ENCODE measurements at places on chromosomes 12 and 14.

GRCh38 chr12:45217846-45218245 is 2.0 kb downstream of the ANO6 start:
- no peak for DNase-seq

DNA sequence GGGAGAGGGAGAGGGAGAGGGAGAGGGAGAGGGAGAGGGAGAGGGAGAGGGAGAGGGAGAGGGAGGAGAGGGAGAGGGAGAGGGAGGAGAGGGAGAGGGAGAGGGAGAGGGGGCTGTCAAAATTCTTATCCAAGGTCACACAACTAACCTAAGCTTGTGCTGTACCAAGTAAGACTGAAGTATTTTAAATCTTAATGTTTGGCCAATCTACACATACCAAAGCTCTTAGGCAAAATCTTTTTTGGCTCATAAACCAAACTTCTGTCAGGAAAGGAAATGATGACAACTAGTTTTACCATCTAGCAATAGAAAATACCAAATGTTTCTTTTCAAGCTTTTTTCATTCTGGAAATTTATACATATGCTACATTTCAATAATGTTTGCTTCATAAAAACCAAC is 33.8 kb downstream of the CCDC38 start:
- DNase-seq, result no peak

DNA sequence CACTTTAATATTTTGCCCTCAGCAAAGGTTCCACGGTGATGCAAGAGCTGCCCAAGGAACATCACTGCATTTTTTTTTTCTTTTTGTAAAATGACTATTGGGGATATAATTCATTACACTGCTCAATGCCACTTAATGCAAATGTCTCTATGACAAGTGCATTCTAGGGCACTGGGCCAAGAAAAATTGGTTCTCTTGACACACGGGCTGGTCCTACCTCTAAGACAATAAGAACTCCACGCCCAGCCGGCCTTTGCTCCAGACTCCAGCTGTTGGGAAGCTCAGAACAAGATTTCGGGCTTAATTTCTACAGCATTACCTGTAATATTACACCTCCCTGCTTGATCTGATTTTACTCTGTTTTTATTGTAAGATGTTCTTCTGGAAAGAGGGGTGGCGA is 48.8 kb upstream of the VRK1 start:
- DNase-seq, result no peak

GRCh38 chr12:108911915-108912314 is 32.0 kb downstream of the DAO start:
- no peak for DNase-seq

- no peak for DNase-seq
These were observed 176.1 kb downstream of the APAF1 start for GRCh38 chr12:98821232-98821631.

- DNase-seq, result no peak
These were observed 127.6 kb downstream of the FSCB start for GRCh38 chr14:44379292-44379977.

DNA sequence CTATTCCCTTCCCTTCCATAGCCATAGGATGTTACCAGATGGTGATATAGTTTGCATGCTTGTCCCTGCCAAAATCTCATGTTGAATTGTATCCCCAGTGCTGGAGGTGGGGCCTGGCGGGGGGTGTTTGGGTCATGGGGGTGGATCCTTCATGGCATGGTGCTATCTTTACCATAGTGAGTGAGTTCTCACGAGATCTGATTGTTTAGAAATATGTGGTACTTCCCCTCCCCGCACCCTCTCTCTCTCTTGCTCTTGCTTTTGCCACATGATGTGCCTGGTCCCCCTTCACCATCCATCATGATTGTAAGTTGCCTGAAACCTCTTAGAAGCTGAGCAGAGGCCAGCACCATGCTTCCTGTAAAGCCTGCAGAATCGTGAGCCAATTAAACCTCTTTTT is 181.3 kb downstream of the CAND1 start:
- DNase-seq, result no peak

- no peak for DNase-seq
These were observed 223.9 kb downstream of the PTPRO start for GRCh38 chr12:15546102-15546701.

DNA sequence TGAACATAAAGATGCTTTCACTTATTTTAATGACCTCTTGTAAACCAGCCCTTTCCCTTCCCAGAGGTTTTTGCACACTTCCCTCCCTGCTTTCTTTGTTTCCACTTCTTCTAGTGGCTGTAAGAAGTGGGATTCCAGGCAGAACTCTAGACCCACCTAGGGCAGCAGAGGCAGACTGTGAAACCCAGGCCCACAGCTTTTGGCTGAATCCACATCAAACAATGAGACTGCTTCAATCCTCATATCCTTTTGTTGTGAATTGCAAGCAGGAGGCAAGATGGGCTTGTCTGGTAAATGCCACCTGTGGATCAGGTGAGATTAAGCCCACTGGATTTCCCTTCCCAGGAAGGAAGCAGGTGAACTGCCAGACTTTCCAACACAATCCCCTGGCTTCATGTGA is 12.8 kb downstream of the CCDC177 start:
- DNase-seq, result no peak

- DNase-seq, result no peak
These were observed 40.1 kb upstream of the EVL start for GRCh38 chr14:100025111-100025510.

- DNase-seq, result no peak
These were observed 6.5 kb upstream of the LGALS3 start for GRCh38 chr14:55122440-55122986.

DNA sequence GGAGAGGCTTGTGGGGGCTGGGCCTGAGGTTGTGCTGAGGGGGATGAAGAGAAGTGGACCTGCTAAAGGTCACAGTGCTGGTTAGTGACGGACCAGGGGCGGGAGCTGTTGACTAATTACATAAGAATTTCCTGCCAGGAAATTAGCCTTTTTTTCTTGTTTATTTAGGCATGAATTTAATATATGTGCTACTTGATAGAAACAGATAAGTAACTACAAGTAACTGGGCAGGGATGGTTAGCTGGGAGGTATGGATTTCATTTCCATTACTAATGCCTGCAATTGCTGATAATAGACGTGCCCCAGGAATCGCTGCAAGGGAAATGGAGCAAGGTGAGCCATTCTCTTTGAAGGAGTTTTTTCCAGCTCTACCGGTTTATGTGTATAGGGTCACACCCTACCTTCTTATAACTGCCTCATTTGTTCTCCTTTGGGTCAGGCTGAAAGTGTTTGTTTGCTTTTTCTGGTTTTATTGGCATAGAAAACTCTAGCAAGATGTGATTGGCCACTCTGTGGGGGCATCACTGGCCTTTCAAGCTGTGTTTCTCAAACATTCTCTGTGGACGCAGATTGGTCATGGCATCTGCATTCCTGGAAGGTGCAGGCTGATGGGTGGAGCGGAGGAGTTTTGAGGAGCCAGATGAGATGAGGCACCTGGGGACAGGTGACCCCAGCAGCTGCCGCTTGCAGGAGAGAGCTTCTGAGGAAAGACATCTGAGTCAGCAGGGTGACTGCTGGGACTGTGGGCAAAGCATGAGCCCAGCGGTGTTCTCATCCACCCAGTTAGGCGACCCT is 19.0 kb upstream of the GPRC5A start:
- DNase-seq, result no peak

- DNase-seq, result no peak
These were observed 74.9 kb downstream of the NEDD1 start for GRCh38 chr12:96981911-96982310.

DNA sequence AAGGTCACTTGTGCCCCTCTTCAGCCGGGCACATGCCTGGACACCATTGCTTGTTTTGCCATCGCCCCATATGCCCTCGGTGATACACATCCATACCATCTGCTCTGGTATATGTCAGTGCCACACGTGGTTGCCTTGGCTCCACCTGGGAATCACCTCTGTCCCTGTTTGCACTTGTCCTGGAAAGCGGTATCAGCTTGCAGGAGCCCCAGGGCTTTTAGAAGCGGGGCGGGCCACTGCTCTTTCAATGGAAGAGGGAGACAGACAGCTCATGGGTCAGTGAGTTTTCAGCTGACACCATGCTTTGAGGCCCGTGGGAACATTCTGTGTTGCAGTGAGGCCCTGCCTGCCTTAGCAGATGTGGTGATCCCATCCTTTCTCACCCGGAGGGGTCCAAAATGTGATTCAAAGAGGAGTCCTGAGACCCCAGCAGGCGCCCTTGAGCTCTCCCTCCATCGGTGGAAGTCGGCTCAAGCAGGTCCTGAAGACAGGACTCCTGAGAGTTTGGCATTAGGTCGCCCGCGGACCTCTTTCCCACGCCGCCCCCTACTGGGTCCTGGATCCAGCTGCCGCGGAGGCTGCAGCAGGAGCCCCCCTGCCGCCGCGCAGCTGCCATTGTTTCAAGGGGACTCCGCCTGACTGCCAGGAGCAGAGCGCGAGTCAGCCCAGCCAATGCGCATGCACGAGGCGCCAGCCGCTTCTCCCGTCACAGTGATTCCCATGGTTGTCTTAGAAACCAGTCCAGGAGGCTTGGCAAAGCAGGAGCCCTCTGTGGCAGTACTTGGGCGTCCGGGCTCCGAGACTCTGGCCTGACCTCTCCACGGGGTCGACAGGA is 773.2 kb upstream of the ALG10B start:
- DNase-seq, result no peak

DNA sequence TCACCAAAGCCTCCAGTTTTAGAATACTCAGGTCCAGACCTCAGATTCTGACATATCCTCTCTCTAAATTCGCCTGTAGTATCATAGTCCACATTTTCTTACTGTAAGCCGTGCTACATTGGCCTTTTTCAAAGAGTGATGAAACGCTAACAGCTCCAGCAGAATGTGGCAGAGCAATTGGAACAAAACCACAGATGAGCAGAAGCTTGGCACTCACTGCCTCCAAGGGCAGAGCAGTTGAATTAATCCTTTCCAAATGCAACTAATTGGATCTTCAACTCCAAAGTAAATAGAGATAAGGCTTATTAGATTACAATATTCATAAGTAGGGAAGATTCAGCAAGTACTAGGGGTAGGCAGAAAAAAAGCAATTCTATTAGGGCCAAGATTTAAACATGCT is 128.3 kb downstream of the SLC35F4 start:
- no peak for DNase-seq

GRCh38 chr14:101120641-101121507 is 217.4 kb upstream of the RTL1 start:
- DNase-seq, result no peak

- DNase-seq, result no peak
These were observed 74.3 kb downstream of the SRGAP1 start for GRCh38 chr12:63918800-63919300.

DNA sequence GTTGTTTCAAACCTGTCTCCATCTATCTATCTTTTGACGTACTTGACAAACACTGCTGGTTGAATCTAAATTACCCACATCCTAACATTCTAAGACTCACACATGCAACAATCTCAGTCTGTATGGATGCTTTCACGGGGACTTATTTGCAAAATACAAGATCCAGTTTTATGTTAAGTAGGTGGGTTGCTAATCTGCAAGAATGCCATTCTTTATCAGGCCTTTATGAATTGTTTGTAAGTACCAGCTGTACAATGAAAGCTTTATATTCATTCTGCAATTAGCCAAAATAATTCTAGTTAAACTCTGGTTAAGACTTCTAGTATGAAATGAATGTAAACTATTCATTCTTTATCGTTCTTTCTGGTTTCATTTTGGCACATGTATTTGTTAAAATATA is 135.1 kb downstream of the NAV3 start:
- DNase-seq, result no peak

DNA sequence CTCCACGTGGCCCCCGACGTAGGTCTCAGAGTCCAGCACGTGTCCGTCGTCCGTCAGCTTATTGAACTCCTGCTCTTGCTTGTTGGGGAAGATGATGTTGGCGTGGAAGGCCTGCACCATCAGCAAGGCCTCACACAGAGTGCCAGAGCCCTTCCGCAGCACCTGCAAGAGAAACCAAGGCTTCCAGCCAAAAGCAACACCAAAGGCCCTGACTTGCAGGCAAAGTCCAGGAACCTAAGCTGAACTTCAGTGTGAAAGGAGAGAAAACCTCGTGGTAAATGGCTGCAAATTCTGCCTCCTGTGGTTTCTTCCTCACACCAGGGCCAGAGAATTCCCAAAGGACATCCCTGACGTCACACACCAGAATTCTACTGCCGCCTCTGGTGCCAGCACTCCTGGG is 14.5 kb downstream of the POLE start:
- DNase-seq, result no peak
